ENCODE measurements at places on chromosomes 6 and 20.

GRCh38 chr6:127118298-127119101 lies at the start of gene RSPO3:
RSPO3 (plus strand) TSS chr6:127118671; CDS start chr6:127119193, 522 bp downstream.
- DNase-seq, result no peak

DNA sequence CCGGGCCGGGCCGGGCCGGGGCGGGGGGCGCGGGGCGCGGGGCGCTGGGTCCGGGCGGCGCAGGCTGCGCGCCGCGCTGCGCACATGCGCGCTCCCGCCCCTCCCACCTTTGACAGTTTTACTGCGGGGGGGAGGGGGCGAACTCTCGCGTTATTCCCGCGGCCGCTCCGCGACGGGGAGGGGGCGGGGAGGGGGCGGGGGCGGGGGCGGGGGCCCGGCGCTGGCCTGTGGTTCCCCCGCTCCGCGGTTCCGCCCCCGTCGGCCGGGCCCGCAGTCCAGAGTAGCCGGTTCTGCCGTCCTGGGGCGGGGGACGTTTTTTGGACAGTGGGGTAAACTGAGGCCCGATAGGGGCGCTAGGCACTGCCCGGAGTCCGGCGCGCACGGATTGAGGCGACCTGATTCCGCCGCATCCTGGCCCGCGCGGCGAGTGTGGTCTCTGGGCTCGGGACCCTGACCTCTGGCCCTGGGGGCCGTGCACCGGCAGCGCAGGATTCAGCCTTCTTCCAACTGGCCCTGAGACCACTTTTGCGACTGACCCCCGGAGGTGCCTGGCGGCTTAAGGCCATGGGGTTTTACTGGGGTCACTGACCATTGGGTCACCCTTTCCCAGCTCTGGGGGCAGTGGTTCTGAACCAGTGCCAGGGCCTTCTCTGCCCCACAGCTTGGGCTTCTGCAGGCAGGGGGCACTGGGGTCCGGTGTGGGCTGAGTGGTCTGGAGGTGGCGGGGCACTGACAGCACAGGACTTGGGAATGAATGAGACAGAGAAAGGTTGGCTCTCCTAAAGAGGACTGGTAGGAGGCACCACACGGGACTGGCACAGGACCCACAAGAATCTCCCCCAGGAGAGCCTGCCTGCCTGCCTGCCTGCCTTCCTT lies at the start of gene ZNF512B:
TSS of gene ZNF512B (minus strand) at position 93 of the 876 bp plus-strand sequence. CDS start 1,980 bp downstream, outside the sequence.
- DNase-seq, result peak; percentile 36

GRCh38 chr6:122147291-122147690 lies 252.2 kb upstream of the HSF2 start:
- no peak for DNase-seq

GRCh38 chr6:157868835-157869234 lies 45.8 kb downstream of the SNX9 start:
- DNase-seq, result no peak

DNA sequence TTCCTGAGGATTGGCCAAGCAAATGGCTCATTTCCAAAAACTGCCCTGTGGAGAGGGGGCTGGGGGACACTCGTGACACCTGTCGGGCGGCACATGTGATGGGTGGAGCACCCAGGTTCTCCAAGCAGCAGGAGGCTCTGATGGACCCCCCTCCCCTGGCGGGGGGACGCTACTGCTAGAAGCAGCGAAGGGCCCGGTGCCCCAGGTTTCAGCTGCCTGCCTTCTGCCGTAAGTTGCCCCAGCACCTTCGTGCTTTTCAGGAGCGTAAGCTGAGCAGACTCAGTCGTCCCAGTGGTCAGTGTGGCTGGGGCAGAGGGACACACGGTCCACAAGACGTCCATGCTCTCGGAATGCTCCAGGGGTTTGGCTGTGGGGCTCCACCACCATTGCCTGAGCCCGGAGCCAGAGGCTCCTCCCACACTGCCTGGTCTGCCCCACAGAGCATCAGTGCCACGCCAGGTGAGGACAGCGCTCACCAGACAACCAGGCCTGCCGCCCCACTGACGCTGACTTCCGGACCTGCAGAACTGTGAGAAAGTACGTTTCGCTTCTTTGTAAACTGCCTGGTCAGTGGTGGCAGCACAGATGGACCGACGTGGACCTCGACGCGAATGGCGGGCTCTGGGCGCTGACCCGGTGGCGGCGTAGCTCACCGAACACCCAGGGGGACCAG lies 4.1 kb upstream of the ADRM1 start:
- DNase-seq, result no peak

GRCh38 chr6:109456710-109457561 lies 1.4 kb upstream of the MICAL1 start:
- no peak for DNase-seq

DNA sequence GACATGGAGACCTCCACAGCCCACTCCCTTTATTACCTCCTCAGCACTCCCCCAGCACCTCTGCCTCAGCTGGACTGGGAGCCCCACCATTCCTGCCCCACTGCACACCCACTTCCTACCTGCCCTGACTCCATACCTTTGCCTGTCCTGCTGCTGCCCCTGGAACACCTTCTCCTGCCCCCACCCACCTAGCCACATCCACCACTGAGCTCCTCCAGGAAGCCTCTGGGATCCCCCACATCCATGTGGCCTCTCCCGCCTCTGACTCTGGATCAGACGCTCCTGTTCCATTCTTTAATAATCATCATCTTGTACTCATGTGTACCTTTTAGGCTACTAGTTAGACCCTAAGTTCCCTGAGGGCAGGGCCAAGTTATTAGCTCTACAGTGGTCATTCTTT lies 2.2 kb upstream of the SDCBP2 start:
- DNase-seq, result no peak

DNA sequence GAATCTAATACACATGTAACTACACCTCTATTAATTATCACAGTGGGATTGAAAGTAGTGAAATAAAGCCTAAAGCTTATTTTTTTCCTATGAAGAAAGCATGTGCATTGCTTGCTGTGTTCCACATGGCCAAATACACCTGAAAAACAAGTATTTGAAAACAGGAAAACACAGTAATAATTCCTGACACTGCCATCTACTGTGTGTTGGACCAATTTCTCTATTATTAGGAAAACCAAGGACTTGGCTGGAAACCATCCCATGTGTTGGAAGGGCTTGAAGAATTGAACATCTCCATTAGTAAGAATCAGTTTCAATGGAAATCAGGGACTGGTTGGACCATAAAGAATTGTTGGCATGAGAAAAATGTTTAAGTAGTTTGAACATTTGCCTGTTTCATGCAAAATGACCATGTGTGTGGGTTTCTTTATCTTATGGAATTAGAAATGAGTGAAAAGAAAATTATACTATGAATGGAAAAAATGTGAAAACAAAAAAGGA lies 124.1 kb downstream of the PHF3 start:
- no peak for DNase-seq

DNA sequence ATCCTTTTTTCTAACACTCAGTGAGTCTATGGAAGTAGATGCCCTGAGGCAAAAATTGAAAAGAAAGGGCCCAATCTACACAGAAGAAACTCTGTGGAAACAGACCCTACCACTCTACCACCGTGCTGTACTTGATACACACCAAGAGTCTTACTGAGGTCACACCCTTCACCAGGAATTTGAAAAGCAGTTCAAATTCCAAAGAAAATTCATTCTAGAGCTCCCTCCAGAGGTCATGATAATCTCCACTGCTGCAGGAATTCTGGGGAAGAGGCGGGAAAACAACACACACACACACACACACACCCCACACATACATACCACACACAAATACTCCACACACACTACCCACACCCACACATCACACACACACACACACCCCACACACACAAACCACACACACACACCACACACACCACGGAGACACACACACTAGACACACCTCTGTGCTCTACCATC lies 336.8 kb downstream of the HDGFL1 start:
- no peak for DNase-seq

DNA sequence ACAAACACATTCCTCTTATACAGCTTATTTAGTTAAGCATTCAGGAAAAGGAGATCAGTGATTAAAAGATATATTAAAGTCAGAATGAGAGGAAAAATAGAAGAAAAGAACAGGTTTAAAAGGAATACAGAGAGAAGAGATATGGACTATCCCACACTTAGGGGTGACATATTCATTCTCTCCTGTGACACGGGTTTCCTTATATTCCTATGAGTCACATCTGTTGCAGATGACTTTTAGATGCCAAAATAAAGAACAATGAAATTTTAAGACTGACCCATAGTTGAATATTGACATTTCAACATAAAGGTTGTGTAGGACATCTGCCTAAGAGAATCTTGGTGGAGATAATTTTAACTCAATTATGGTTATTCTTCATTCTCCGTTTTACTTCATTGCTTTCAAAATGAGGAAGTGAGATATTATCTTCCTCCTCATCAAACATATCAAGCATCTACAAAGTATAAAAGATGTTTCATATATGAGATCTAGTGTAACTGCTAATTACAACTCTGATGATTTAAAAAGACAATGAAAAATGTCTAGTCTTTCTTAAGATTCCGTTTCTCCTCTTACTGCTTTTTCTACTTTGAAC lies 1336.7 kb upstream of the CITED2 start:
- DNase-seq, result no peak

GRCh38 chr6:4849226-4850022 lies 73.2 kb downstream of the CDYL start:
- DNase-seq, result no peak

- DNase-seq, result peak; percentile 61
These were observed 55.0 kb upstream of the KCNK16 start for GRCh38 chr6:39377539-39377950.

GRCh38 chr20:60206259-60206658 lies 248.0 kb downstream of the CDH26 start:
- no peak for DNase-seq

GRCh38 chr20:4959592-4959991 lies 41.7 kb downstream of the SLC23A2 start:
- no peak for DNase-seq

DNA sequence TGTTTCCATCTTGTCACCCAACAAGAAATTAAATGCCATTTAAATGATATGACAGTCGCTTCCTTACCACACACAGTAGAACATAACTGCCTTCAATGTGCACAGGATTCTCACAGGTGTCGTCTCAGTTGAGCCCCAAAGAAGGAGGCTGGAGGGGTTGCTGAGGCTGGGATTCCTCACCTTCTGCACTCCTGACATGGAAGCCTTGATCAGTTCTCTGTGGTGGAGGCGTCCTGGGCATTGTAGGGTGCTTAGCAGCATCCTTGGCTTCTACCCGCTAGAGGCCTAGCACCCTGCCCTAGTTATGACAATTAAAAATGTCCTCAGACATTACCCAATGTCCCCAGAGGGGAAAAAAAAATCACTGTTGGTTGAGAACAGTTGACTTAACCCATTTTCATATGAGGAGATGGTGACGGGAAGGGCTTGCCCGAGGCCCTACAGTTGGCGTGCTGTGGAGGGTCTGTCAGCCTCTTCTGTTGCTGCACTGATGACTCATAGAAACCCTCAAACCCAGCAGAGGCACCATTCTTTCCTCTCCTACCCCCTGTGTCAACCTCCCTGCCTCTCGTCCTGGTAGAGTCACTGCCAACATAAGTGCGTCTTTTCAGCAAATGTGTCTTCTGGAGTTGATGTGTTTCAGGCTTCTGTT lies 19.3 kb upstream of the ZNF831 start:
- no peak for DNase-seq

- no peak for DNase-seq
These were observed 263.4 kb downstream of the UTRN start for GRCh38 chr6:144548536-144548935.

- DNase-seq, result peak; percentile 91
These were observed 234.0 kb upstream of the MARCKS start for GRCh38 chr6:113623129-113623528.

GRCh38 chr6:150458579-150458978 lies 89.8 kb downstream of the IYD start:
- no peak for DNase-seq

DNA sequence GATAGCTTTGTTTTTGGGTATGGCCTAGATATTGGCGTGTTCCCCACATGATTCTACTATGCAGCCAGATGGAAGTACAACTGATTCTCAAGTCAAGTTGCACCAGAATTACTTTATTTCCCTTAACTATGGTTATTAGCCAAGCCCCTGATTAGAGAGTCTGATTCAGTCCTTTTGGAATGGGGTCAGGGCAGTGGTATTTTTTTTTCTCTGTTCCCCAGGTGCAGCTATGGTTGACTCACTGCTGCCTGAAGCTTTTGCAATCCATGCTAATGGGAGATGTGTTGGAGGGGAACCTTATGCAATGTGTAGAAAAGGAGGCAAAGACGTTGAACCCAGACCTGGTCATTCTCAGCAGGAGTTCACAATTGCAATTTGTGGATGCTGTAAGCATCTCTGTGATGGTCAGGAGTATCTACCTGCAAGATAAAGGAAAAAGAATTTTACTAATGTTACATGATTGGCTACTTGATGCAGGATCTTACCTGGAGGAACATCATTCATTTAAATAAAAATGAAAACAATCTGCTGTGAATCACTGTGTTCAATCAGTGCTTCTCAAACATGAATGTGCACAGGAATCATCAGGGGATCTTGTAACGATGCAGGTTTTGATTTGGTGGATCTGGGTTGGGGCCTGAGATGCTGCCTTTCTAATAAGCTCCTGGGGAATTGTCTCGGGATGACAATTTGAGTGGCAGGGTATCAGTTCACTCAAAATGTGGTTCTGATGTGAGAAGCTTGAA lies 49.4 kb downstream of the PFDN4 start:
- DNase-seq, result peak; percentile 91

- DNase-seq, result no peak
These were observed 1514.8 kb upstream of the DEFB115 start for GRCh38 chr20:29742699-29743100.

DNA sequence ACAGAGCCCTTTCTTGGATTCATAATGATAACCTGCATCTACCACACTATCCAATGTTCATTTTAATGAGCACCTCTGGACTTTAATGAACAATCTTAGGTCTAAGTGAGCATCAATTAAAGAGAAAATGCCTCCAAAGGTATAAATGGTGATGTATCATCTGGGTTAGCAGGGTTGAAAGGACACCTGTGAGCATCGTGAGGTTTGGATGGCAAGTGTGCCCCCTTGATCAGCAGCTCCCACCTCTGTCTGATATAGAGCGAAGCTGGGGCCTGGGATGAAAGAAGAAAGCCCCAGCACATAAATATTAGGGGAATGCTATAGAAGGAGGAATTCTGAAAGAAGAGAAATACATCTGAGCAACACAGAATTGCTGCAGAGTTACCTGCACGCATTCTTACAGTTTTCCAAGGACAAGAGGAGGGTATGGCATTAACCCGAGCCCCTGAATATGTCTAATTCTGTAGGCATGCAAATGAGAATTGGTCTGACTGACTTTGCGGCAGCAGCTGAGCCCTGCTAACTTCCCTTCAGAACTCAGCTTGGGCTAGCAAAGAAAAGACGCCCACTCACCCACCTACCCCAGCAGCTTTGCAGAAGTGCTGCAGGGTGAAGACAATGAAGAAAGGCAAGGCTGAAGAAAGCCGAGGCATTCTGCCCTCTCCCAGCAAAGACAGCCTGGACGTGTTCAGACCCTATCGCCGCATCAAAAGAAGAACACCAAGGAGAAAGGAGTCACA lies 136.2 kb downstream of the GMPR start:
- DNase-seq, result no peak

GRCh38 chr20:53738039-53738944 lies 144.7 kb upstream of the ZNF217 start:
- peak; percentile 63 for DNase-seq

- DNase-seq, result no peak
These were observed 66.4 kb downstream of the AFDN start for GRCh38 chr6:167892835-167893815.

Measured in fibroblast of skin of left biceps (primary cell).